Hematopoietic multipotent progenitor cell treated with erythropoietin and hydrocortisone succinate and interleukin-3 and kit ligand, for 4 days (in vitro differentiated cells): ENCODE measurements at places on chromosomes 2 and 18.

- DNase-seq = peak; percentile 18
These were observed 188.8 kb downstream of the CAMKMT start for GRCh38 chr2:44550561-44550960.

DNA sequence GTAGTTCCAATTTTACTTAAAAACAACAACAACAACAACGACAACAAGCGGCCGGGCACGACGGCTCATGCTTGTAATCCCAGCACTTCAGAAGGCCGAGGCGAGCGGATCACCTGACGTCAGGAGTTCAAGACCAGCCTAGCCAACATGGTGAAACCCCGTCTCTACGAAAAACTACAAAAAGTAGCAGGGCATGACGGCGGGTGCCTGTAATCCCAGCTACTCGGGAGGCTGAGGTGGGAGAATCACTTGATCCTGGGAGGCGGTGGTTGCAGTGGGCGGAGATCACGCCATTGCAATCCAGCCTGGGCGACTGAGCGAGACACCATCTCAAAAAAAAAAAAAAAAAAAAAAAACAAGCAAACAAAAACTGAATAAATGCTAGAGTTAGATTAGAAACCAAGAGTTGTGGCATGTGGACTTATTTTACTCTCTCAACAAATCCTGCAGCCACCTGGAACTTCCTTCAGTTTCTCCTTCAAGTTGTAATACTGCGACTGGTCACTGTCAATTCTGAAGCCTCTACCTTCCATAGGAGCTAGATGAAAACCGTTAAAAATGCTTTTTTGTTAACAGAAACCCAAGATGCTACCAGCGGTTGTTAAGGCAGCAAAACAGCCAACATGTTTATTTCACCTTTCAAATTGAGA, 1.3 kb downstream of the ATP5F1A start:
- DNase-seq = peak; percentile 44

DNA sequence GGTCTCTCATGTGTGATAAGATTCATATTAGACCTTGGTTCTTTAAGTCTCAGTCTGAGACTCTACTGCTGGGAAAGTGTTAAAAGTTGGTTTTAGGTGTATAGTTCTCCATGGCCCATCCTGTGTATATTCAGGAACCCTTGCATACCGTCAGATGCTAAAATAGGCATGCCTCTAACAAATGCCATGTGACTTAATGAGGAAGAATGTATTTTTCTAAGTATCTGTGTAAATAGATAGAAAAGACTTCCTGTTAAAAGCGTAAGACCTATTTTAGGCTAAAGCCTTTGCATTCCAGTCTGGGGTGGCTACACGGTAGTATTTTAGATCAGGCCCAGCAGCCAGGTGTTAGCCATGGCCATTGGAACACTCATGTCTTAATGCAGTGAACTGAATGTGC, 73.3 kb downstream of the RHBDD1 start:
- no peak for DNase-seq

DNA sequence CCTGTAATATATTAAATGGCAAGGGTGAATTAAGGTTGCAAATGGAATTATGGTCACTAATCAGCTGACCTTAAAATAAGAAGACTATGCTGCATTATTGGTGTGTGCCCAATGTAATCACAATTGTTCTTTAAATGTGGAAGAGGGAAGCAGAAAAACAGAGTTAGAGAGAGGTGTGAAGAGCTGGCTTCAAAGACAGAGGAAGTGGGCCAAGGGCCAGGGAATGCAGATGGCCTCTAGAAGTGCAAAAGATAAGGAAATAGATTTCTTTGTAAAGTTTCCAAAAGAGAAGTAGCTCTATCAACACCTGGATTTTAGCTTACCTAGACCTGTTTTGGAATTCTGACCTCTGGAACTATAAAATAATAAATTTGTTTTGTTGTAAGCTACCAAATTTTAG, 276.0 kb downstream of the LRRTM1 start:
- peak; percentile 16 for DNase-seq

DNA sequence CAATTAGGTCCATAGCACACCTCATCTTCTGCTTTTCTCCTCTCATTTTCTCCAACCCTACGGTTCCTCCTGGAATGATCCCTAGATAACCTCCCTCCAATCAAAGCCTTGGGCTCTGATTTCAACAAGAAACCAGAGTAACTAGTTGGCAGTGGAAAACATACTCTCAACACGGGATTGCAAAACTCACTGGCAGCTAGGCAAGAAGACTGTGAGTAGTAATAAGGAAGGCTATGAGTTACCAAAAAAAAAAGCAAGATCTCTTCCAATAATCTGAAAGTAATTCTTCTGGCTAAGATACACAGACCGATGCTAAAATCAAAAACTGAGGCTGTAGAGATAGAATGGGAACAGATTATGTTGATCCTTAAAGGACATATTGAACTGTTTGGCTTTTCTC, 28.4 kb upstream of the CCDC102B start:
- DNase-seq = no peak

DNA sequence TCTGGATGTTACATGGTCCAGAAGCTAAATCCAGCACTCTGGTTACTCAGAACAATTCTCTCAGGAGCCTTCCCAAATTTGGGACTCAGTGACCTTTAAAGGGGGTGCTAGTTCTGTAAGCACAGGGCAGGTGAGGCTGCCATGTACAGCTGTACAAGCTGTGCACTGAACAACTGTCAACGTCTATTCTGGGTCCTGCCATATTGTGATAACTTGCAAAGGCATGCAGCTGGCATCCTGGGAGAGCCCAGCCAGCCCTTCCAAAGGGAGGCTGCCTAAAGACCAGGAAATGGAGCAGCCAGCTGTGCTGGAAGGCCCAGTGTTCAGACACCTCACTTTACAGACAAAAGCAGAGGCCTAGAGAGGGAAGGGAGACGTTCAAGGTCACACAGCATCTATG, 204.8 kb downstream of the KLHL29 start:
- DNase-seq = no peak

DNA sequence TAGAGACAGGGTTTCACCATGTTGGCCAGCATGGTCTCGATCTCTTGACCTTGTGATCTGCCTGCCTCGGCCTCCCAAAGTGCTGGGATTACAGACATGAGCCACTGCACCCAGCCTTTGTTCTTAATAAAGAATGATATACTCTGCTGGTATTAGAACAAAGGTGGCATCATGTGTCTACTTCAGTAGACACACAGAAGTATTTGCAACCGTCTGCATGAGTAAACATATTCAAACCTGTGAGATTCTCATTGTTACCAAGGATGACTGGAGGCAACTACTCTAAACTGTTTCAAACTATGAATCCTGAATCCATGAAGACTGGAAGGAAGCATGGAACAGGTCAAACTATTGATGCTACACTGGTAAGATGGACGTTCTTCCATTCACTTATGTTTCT, 32.1 kb downstream of the MBD2 start:
- DNase-seq = no peak

DNA sequence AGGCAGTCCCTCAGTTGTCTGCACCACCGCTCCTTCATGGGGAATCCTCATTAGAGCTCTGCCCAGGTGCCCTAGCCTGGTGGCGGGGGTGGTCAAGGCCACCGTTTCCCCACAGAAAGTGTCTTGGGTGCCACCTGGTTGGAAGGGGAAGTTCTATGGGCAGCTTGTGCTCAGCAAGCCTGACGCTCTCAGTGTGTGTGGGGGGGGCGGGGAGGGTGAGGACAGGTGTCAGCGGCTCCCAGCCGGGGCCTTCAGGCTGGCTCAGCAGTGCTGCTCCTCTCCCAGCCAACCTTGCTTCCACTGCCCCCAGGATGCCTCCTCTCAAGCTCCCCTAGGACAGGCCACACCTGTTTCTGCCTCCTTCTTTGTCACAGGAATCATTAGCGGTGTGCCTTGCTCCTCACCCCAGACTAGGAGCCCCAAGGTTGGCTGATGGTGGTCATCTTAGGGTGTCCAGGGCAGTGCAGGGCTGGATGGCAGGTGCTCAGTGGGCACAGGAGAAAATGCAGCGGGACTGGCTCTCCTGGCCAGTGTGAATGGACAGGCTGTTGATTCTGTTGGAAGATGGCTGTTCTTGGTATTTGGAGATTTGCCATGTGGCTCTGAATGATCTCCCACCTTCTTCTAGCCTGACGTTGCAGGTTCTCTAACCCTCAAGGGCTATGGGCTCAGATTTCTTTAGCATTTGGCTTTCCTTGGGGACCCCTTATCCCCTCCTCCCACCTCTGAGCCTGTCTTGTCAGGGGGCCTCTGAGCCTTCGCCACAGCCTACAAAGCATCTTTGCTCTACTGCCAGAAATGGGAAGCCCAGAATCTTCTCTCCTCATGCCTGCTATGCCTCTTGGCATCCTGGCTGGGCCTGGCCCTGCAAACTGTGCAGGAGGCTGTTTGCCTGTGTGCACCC, 185.8 kb upstream of the HS6ST1 start:
- DNase-seq = peak; percentile 62

DNA sequence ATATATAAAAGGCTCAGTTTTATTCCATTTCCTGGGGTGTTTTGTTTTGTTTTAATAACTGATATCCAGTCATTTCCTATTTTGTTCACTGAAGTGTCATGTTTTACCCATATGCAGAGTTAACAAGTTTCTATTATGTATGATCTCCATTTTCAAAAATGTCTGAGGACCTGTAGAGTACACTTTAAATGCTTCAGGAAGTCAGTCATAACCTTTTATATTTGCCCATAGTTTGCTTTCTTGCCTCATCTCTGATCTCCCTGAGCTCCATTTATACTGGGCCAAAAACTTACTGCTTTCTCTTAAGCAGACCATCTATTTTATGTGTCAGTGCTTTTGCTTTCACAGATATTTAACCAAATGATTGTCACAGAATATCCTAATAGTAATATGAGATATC, 278.7 kb downstream of the MBD5 start:
- no peak for DNase-seq

GRCh38 chr18:28045176-28045810, 131.6 kb downstream of the CDH2 start:
- DNase-seq = no peak

GRCh38 chr2:58614219-58614618, 373.1 kb upstream of the FANCL start:
- DNase-seq = peak; percentile 58

- DNase-seq = peak; percentile 62
These were observed 722 bp downstream of the ACSL3 start for GRCh38 chr2:222861411-222862105.

GRCh38 chr2:64814007-64814406, 160.3 kb upstream of the SERTAD2 start:
- DNase-seq = no peak

GRCh38 chr2:207869784-207870778, 100.4 kb upstream of the FZD5 start:
- DNase-seq = peak; percentile 56

DNA sequence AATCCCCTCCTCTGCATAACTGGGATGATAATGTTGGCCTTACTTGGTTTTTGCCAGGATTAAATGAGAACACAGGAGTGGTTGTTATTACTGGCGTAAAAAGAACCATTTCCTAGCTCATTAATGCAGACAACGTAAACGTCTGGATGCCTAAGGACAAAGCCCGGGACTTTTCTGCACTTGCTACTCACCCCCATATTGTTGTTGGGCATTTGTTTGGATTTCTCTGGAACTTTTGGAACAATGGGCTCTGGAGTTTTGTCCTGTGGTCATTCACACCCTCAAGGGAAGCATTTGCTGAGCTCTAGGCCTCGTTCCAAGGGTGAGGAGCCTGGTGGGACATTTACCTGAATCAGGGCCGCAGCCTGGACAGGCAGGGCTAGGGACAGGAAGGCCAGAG, 76.0 kb downstream of the HS1BP3 start:
- DNase-seq = no peak

DNA sequence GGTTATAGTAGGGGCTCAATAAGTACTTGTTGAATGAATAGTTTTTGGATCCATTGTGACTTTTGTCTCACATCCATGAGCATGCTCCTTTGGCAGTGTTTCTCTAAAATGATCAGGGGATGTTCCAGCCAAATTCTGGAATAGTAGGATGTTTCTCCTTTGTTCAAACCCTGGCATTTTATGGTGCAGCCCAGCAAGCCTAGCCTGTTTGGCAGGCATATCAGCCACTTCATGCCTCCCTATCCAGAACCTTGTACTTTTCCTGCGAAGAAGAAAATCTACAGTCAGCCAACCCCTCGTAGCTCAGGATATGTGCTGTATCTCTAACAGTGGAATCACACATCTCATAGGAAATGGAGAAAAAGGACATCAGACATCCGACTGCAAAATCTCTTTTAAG, 27.1 kb upstream of the RPRD1A start:
- no peak for DNase-seq
